ENCODE measurements at places on chromosomes 2 and 18.
A peak's percentile ranks its signal among the peaks of the same experiment; 100 is the strongest.

- no peak for DNase-seq
Measured at GRCh38 chr2:104434318-104434792, 419.6 kb upstream of the POU3F3 start.

DNA sequence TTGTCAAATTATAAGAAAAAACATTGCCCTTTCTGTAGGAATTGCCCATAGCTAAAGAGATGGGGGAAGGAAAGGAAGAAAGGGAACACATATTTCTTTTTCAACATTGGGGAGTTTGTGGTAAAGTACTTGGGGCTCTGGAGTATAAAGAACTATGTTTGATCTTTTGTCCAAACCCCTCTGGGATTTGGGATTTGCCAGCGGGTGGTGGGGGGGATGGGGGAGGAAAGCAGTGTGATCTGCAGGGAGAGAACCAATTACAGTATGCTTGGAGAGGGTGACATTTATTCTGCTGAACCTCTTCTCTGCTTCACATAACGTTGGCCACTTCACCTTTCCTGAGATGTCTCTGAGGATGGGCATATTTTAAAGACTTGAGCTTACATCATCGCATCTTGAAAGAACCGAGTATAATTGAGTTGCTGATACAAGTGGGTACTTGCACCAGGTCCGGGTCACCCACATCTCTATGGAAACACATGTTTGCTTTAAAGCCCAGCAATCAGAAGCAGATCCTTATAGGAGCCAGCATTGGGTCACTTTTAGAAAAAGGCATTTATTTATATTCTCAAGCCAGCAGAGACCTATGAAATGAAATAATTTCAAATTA is 73.1 kb downstream of the SPATS2L start:
- no peak for DNase-seq

- DNase-seq = peak; percentile 39
Measured at GRCh38 chr18:44098551-44099098, 582.1 kb upstream of the SETBP1 start.

DNA sequence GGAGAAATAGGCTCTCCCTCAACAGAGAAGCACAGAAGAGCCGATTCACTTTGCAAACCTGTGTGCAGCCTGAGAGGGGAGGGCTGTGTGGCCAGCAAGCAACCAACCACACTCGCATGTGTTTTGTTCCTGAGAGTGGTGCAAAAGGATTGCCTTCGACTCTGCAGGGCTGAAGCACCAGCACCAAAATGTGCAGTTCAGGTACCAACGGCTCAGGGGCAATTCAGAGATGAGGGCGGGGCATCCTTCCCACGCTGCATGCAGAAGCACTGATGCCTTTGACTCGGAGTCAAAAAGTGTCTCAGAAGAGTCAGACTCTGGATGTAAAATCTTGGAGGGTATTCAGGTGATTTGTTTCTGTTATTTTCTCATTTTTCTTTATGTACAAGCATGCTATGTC is 55.5 kb downstream of the DCDC2C start:
- DNase-seq = no peak

GRCh38 chr2:155310589-155310988 is 612.1 kb downstream of the KCNJ3 start:
- peak; percentile 16 for DNase-seq

GRCh38 chr2:204150721-204151120 is 214.2 kb downstream of the ICOS start:
- DNase-seq = no peak
